HTR-8/SVneo (cell line): ENCODE measurements at places on chromosomes 11 and 22.

DNA sequence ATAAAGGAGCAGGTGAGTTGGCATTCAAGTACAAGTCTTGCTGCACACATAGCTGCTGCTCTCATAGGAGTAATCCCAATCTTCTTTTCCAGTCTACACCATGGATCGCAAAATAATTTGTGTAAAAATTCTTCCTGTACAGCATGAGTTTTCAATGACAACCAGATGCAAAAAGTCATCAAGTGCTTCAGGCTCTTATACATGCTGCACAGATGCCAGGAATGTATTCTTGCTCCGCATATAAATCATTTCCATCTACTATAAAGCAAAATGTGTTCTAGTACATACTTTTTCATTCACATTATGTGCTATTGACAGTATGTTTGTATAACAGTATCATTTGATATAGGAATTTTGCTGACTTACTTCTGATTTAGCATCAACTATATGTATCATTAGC lies 35.4 kb downstream of the NXPE2 start:
- no peak for DNase-seq

GRCh38 chr11:11486002-11486401 lies 133.0 kb upstream of the CSNK2A3 start:
- DNase-seq: no peak

DNA sequence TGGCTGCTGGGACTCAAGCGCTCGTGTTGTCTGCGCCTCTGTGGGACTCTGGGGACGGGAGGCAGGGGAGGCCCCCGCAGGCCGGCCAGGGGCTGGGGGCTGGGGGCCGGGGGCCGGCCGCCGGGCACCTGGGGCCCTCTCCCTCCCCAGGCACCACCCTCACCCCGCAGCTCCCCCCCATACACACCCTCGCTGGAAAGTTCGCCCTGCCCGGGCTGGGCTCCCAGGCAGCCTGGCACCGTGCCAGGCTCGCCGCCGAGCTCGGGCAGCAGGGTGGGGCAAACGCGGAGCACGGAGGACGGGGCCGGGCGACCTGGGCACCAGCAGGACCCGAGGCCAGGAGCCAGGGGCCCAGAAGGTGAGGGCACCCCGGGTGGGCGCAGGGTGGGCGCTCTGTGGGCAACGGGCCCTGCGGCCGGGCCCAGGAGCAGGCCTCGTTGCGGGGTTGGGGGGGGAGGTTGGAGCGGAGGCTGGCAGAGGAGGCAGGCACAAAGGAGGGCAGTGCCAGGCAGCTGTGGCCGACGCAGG lies 76.7 kb upstream of the WNT7B start:
- no peak for DNase-seq

- DNase-seq: peak; percentile 48
Observed at GRCh38 chr11:111676878-111677585, 74.8 kb downstream of the SIK2 start.

DNA sequence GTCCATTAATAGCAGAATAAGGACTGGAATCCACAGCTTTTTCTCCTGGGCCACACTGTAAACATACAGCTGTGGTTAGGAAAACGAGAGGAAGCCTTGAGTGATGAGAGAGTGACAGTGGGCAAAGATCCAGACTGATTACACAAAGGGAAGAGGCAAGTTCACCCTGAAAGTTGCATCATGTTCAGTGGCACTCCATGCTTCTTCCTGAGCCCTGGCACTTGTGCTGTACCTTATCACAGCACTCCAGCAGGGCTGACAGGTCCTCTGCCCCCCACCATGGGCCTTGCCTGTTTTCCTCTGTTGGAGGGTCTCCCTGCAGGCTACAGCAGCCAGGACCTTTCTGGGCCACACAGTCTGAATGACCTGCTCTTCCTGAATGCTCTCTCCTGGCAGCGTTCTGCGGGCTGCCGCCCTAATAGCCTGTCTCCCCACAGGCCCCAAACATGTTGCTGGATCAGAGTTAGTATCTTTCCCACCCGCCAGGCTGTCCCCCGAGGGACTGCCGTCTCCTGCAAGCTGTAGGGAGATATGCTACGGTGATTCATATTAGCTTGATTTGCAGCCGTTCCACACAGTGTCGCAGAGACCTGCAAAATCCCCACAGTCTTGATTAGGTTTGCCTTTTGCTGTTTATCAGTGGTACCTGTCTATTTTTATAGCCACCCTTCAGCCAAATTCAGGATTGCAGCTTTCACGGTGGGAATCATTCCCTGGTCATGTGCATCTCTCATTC lies 60.2 kb downstream of the NTM start:
- DNase-seq: no peak

DNA sequence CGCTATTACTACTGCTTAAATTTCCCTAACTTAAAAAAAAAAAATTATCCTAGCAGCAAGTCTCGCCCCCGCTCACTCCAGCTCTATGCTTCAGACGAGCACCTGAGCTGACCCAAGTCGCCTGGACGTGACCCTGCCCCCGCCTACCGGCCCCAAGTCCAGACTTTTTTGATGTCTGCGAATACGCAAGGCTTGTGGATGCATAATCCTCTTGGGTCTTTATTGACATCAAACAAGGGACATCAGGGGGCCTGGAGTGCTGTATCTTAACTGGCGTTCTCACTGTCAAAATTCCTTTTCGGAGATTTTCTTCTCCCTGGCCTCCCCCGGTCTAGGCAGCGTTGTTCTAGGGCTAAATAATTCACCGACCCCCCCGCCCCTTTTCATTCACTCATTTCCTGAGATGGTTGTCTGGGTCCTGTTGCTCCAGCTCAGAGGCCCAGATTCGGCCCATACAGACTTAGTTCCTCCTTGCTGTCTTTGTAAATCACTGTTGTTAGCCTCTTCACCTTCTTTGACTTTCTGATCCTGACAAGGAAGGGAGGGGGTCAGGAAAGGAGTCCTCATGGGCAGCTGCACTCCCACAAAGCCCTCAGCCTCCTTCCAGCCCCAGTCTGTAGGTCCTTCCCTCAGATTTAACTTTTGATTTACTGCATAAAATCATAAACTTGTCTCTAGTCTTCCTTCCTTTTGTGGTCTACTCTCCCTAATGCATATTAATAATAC lies 601 bp upstream of the LRP4 start:
- DNase-seq: no peak

DNA sequence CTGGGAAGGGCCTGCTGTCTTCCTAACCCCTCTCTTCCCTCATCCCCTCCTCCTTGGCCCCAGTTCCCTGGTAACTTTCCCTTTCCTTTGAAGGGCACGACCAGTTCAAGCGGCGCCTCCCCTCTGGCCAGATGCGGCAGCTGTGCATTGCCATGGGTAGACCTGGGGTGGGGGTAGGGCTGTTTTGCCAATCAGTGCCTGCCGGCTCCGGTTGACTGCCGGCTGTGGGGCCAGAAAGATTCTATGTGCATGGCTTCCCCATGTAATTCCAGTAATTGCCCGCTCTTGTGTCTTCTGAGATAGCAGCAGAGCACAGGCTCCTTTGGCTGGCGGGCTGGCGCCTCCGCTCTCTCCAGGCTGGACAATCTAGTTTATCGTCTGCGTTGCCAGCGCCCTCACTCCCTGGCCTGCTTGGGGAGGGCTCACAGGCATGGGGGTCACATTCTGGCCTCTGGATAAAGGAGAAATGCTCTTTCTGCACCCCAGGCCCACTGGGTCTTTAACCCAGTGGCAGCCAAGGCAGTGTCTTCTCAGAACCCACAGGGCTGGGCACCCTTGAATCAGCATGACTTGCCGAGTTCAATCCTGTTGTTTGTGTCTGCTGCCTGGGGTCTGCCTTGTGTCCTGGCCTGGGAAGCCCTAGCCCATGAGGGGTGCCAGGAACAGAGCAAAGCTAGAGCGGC lies 9.4 kb downstream of the SIDT2 start:
- DNase-seq: no peak

GRCh38 chr22:46012881-46013281 lies 35.9 kb upstream of the WNT7B start:
- DNase-seq: no peak
